ENCODE measurements at places on chromosomes 13 and 19.

DNA sequence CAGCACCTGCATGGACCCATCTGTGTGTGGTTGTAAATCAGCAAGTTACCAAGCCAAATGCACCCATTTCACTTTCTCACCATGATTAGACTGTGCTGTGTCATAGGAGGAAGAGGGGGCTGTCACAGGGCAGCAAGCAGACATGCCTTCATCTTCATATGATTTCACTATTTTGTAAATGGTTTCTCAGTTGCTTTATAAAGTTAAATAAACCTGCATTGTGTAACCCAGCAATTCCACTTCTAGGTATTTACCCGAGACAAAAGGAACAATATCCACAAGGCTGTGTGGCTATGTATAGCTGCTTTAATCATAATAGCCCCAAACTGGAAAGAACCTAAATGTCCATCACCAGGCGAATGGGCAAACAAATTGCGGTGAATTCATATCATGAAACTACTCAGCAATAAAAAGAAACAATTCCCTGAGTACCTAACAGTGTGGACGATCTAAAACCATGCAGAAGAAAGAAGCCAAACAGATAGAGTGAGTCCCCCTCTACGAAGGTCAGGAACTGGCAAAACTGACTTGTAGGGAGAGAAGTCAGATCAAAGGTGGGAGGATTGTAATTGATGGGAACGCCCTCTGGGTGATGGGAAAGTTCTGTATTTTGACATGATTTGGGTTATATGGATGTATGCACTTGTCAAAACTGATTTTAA is 185.4 kb downstream of the COL4A1 start:
- no peak for DNase-seq

DNA sequence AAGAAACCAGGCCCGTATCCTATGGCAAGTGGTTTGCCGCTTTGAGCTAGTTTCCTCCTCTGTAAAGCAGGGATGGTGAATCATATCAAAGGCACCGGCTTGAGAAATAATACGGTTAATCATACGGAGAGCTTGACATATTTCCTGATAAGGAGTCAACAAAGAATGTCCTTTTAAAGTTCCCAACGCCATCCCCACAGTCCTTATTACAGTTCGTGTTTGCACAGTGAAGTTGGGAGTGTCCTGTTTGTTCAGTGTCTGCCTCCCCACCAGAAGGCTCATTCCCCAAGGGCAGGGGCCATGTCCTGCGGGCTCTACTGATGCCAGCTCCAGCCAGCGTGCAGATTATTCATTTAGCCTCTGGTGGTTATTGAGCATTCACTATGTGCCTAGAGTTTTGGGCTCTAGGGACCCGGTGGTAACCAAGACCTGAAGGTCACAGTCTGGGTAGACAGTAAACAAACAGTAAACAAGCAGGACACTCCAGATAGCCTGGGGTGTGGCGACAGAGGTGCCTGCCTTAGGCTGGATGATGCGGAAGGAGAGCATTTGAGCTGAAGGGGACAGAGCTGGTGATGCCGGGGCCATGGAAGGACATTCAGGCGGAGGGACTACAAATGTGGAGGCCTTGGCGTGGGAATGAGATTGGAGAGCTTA is 6.3 kb downstream of the GRAMD1A start:
- DNase-seq = no peak

- peak; percentile 47 for DNase-seq
These were observed 237.6 kb downstream of the DNAJC15 start for GRCh38 chr13:43260999-43261398.

DNA sequence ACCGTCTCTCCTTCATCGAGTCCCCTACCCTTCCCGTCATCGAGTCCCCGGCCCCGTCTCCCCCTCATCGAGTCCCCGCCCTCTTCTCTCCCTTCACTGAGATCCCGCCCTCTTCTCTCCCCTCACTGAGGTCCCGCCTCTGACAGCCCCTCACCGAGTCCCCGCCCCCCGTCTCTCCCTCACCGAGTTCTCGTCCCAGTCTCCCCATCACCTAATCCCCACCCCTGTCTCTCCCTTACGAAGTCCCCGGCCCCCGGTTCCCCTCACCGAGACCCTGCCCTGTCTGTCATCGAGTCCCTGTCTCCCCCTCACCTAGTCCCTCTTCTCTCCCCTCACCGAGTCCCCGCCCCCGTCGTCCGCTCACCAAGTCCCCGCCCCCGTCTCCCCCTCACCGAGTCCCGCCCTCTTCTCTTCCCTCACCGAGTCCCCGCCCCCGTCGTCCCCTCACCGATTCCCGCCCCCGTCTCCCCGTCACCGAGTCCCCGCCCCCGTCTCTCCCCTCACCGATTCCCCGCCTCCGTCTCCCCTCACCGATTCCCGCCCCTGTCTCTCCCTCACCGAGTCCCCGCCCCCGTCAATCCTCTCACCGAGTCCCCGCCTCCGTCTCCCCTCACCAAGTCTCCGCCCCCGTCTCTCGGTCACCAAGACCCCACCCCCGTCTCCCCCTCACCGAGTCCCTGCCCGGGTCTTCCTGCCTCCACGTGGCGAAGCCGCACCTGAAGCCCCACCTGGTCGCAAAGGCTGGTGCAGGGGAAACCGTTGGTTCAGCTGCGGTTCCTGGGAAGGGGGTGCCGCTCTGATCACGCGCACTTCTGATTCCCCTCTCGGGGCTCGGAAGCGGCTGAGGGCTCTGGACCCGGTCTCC is 23.9 kb upstream of the ZNF846 start:
- DNase-seq = peak; percentile 84

GRCh38 chr13:74920920-74921319 is 561.0 kb downstream of the TBC1D4 start:
- DNase-seq = no peak
